ENCODE measurements at places on chromosomes 16 and 17. TPM values are rescaled to one million over a fixed set of nuclear protein-coding genes. Genes with fewer than 3 reads are reported as not detected.

The PRDM7 gene
- total RNA-seq = not detected

The MFSD6L gene
- total RNA-seq = 0.19 TPM

The KRT24 gene
- not detected for total RNA-seq

The CDH13 gene
- total RNA-seq = 32.0 TPM

The RAB11FIP4 gene
- total RNA-seq = 1.0 TPM

The CLTC gene
- total RNA-seq = 254 TPM

The FN3K gene
- total RNA-seq = 9.6 TPM

The BAHCC1 gene
- 19.1 TPM for total RNA-seq

The GCSH gene
- total RNA-seq = 22.0 TPM

The PEMT gene
- total RNA-seq = 25.6 TPM

The UBE2I gene
- 68.0 TPM for total RNA-seq

The PRMT7 gene
- total RNA-seq = 22.9 TPM

DNA sequence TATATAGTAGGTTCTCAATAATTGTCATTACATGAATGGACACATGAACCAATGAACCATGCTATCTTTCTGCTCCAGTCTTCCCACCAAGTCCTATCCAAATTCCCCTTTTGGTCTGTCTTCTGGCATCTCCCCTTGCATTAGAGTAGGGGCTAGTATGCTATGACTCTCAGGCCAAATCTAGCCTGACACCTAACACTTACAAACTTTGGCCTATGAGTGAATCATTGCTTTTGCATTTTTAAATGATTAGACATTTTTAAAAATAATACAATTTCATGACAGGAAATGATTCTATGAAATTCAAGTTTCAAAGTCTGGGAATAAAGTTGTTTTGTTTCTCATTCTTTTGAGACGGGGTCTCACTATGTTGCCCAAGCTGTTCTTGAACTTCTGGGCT, 102.5 kb upstream of the MAF start:
- no peak for DNase-seq

DNA sequence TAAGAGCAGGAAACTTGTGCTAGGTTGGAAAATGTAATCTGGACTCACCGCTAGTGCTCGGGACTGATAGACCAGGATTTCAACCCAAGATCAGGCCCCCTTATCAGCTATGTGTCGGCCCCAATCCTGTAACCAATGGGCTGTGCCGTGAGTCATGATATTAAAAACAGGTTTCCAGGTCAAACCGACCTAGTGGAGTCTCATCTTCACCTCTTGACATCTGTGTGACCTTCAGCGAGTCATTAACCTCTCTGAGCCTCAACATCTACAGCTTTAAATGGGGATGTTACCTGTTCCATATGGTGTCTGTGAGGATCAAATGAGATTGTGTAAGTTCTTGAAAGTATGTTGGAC, 512 bp downstream of the PMM2 start:
- no peak for DNase-seq

DNA sequence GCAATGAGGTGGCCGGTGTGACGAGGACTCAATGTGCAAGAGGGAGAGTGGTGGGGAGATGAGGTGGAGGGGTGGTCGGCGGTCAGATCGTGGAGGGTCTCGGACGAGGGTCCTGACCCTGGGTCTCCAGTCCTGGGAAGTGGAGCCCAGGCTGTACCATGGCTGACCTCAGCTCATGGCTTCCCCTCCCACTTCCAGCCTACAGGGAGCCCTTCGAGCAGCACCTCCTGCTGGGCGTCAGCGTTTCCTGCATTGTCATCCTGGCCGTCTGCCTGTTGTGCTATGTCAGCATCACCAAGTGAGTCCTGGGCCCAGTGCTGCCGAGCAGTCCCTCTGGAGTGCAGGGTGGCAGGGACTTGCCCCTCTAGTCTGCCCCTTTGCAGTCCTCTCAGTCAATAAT, 41.8 kb downstream of the IL4R start:
- peak; percentile 92 for DNase-seq

- DNase-seq = peak; percentile 22
Observed at GRCh38 chr16:56985962-56986360, 3.4 kb upstream of the NLRC5 start.

- DNase-seq = no peak
Observed at GRCh38 chr17:66655461-66655860, 179.5 kb upstream of the CACNG5 start.

- peak; percentile 52 for DNase-seq
Observed at GRCh38 chr17:34644941-34645550, 65.7 kb downstream of the TMEM132E start.

DNA sequence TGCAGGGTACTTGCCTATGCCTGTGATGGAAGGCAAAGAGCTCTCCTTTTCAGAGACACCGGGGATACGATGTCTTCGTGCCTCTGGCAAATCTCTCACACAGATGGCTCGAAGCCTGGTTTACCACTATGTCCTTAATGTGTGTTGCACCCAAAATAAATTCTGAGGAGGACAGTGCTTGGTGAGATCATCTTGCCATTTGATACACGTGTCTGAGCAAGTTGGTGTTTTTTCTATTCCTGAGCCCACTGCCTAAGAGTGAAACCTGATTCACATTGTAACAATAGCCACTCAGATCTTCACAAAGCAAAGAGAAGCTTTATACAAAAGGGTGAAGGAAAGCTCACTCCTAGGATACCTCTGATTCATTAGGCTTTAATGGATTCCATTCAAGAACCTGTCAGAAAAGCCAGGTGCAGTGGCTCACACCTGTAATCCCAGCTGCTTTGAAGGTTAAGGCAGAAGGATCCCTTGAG, 33.1 kb upstream of the AKAP1 start:
- no peak for DNase-seq

DNA sequence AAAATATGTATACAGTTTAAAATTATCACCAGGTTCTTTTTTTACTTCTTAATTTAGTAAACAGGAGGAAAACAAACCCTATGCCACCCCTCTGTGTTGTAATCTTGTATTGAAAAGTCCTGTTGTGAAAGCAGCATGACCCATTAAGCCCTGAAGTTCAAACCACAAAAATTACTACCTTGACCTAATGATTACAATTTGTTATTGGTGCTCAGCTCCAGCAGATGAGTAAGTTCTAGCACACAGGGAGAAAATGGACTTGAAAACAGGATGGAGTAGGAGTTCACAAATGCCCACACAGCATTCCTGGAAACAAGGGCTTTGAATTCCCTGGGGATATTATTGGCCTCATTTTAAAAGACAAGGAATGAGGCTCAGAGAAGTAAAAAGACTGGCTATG, 505.8 kb upstream of the ERCC4 start:
- no peak for DNase-seq

GRCh38 chr17:50070908-50071680, 15.2 kb downstream of the ITGA3 start:
- no peak for DNase-seq

DNA sequence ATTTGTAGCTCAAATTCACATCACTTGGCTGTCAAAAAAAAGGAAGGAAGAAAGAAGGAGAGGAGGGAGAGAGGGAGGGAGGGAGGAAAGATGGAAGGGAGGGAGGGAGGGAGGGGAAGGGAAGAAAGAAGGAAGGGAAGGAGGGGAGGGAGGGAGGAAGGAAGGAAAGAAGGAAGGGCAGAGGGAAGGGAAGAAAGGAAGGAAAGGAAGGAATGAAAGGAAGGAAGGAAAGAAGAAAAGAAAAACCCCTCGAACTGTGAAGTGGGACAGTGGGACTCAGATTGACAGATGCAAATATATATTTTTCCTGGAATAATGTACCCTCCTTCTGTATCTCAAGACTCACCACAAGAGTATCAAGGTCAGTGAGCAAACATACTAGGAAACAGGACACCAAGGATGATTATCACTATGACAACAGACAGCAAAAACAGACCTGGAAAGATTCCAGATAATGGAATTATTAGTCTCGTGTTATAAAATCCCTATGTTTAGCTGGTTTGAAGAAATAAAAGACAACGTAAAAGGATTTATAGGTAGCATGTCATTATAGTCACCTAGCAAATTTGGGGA, 24.2 kb upstream of the ABCA3 start:
- no peak for DNase-seq

DNA sequence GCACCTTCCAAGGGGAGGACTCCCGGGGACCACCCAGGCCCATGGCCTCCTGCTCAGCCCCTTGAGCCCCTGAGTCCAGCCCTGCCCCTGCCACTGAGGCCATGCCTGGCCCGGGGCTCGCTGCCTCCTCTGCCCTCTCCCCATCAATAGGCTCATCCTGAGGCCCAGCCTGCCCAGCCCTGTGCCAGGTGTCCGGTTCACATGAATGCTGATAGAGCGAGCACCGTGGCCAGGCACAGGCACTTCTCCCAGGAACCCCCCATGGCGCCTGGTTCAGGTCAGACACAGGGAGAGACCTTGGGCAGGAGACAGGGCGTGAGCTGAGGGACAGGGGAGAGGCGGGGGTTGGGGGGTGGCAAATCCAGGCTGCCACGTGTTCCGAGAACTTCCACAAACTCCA, 2.8 kb upstream of the PVALEF start:
- DNase-seq = no peak

GRCh38 chr16:56639045-56639444, 579 bp downstream of the MT1A start:
- DNase-seq = no peak

GRCh38 chr17:3964203-3965117, at the start of gene ATP2A3:
Gene ATP2A3, minus strand, starts transcription at chr17:3964437. Its CDS starts 146 bp downstream, at chr17:3964291.
- DNase-seq = no peak

- no peak for DNase-seq
Observed at GRCh38 chr16:82735673-82736091, 108.9 kb downstream of the CDH13 start.

GRCh38 chr16:49854796-49855203, 1.1 kb downstream of the ZNF423 start:
- DNase-seq = no peak

GRCh38 chr17:32944248-32945020, 16.5 kb downstream of the TMEM98 start:
- no peak for DNase-seq

- peak; percentile 91 for DNase-seq
Observed at GRCh38 chr16:66478733-66479511, 51.8 kb downstream of the BEAN1 start.

GRCh38 chr17:73710095-73710592, 65.9 kb upstream of the SDK2 start:
- no peak for DNase-seq

DNA sequence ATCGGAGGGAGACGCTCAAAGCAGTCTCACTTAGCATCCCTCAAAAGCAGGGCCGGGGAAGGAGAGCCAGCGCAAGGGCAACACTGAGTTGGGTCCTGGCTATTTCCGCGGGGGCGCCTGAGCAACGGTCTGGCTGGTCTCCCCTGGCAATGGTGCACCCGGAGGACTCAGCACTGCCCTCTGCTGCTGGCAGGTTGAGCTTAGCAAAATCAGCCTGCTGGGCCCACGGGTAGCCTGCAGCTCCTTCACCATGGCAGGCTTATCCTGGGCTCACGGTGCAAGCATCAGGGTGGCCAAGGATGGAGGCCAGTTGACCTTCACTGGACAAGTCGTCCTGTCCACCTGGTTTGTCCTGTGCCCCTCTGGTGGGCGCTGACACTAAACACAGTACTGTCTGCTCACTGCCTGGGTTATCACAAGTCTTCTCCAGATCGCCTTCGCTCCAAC, 14.4 kb upstream of the ALDH3A1 start:
- peak; percentile 90 for DNase-seq

- DNase-seq = no peak
Observed at GRCh38 chr16:75389096-75389690, 44.1 kb downstream of the CFDP1 start.

DNA sequence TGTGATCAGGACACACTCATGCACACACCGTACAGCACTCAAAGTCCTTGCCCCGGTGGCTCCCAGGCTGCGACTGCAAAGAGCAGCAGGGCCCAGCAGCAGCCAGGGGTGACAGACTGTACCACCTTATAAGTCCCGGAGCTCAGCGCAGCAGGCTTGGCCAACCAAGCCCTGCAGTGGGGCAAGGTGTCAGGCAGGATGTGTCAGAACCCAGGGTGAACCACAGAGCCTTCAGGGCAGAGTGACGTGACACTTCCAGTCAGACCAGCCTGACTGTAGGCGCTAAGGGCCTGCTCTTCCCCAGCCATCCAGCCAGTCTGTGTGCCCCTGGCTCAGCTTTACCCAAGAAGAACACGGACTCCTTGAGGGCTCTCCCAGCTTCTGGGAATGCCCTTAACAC, 204.1 kb downstream of the COPRS start:
- no peak for DNase-seq

GRCh38 chr17:45296833-45297124, 20.0 kb downstream of the MAP3K14 start:
- no peak for DNase-seq

- DNase-seq = peak; percentile 69
Observed at GRCh38 chr16:75188832-75189477, 18.0 kb downstream of the CTRB2 start.

DNA sequence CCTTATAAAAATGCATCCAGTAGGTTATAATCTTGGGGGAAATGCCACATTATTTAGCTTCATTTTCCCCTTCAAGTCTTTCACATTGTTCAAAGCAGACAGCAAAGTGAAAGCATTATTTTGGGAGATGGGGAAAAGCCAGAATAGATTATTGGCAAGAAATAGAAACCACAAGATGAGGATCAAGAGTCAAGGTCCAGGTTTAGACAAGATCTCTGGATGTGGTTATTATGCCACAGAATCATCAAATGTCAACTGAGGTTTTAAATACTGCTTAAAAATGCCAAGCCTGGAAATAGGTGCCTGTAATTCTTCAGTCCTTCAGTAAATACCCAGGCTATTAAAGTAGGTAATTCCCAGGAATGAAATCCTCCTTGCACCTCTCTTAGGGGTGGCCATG, 65.1 kb upstream of the ALOX12 start:
- DNase-seq = no peak

GRCh38 chr16:22093331-22093730, 990 bp downstream of the VWA3A start:
- DNase-seq = no peak

DNA sequence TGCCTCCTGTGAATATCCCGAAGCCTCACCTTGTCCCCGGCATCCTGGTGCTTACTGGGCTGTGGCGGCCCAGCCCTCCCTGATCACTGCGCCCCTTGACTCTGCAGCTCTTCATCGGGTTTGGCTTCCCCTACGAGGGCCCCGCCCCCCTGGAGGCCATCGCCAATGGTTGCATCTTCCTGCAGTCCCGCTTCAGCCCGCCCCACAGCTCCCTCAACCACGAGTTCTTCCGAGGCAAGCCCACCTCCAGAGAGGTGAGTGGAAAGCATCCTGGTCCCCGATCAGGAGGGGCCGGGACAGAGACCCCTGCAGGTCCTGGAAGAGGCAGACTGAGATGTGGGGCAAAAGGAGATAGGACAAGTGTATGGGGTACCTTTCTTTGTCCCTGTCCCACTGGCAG, 72.1 kb downstream of the MGAT5B start:
- no peak for DNase-seq

GRCh38 chr17:56987283-56987834, 9.4 kb downstream of the SCPEP1 start:
- no peak for DNase-seq

GRCh38 chr16:50244504-50245416, 21.6 kb upstream of the ADCY7 start:
- no peak for DNase-seq
